NCI-H526 treated with DMSO at 0.1 percent for 48 hours (cell line): ENCODE measurements at places on chromosomes 16 and 17.

- DNase-seq: no peak
Measured at GRCh38 chr16:69408475-69408874, 15.9 kb upstream of the CYB5B start.

- no peak for DNase-seq
Measured at GRCh38 chr17:62109924-62110323, 44.8 kb upstream of the MED13 start.

- DNase-seq: no peak
Measured at GRCh38 chr17:75814900-75815373, 29.3 kb downstream of the UNC13D start.

- no peak for DNase-seq
Measured at GRCh38 chr17:16349431-16349830, 3.8 kb downstream of the CENPV start.

DNA sequence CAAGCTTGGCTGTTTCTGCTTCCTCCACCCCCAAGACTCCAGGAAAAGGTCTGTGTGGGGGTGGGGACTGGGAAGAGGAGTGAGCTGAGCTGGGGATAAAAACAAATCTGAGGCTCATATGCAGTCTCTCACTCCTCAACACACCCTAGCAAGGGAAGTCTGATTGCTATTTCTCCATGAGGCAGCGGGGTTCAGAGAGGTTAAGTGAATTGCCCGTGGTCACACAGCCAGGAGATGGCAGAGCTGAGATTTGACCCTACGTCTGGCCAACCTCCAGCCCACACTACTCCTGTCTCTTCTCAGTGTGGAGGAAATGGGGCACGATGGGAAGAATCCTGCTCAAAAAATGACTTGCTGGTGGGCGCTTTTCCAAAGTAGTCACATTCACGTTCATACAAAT, 4.8 kb upstream of the ABCC3 start:
- DNase-seq: no peak

GRCh38 chr17:68803164-68803929, 151.8 kb downstream of the ABCA8 start:
- DNase-seq: no peak
